Dorsolateral prefrontal cortex (tissue), 122 donors: ENCODE measurements at places on chromosomes 3 and 15.
A peak's percentile ranks its signal among the peaks of the same experiment; 100 is the strongest.

GRCh38 chr3:143301031-143301901 is 181.7 kb downstream of the CHST2 start:
- no peak for DNase-seq

- no peak for DNase-seq
These were observed 55.2 kb downstream of the PLD1 start for GRCh38 chr3:171755015-171755589.

- no peak for DNase-seq
These were observed 68.2 kb downstream of the RAB7A start for GRCh38 chr3:128794067-128794768.

- no peak for DNase-seq
These were observed 19.3 kb downstream of the IL16 start for GRCh38 chr15:81215983-81216382.

GRCh38 chr3:10361375-10361774 is 40.5 kb upstream of the SEC13 start:
- peak; percentile 48 for DNase-seq

- no peak for DNase-seq
These were observed 4.8 kb downstream of the ATP8B4 start for GRCh38 chr15:50113992-50114780.

- DNase-seq, result no peak
These were observed 268.0 kb upstream of the PROK2 start for GRCh38 chr3:72052841-72053409.

- DNase-seq, result no peak
These were observed 66.6 kb downstream of the PDZRN3 start for GRCh38 chr3:73557986-73558726.

- DNase-seq, result no peak
These were observed 1.3 kb upstream of the PLA1A start for GRCh38 chr3:119596398-119596797.

- DNase-seq, result no peak
These were observed 13.5 kb upstream of the TIPIN start for GRCh38 chr15:66369773-66370651.

DNA sequence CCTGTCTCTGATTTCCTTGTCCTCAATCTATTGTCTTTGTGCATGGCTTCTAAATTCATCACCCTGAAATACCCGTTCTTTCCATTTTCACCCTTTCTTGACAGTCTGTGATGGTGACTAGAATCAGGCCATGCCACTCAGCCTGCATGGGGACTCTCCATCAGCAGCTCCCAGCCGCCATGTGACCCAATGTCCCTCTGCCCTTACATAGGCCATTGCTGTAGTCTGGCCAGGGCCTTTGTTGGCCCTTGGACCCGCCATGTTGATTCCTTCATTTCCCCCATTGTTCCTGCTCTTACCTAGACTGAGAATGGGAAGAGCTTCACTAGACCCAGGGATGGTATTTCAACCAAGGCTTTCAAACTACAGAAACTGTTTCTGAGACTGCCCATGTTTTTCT is 45.8 kb downstream of the SPSB4 start:
- no peak for DNase-seq

- DNase-seq, result no peak
These were observed 107.2 kb downstream of the CHST2 start for GRCh38 chr3:143226678-143227291.

DNA sequence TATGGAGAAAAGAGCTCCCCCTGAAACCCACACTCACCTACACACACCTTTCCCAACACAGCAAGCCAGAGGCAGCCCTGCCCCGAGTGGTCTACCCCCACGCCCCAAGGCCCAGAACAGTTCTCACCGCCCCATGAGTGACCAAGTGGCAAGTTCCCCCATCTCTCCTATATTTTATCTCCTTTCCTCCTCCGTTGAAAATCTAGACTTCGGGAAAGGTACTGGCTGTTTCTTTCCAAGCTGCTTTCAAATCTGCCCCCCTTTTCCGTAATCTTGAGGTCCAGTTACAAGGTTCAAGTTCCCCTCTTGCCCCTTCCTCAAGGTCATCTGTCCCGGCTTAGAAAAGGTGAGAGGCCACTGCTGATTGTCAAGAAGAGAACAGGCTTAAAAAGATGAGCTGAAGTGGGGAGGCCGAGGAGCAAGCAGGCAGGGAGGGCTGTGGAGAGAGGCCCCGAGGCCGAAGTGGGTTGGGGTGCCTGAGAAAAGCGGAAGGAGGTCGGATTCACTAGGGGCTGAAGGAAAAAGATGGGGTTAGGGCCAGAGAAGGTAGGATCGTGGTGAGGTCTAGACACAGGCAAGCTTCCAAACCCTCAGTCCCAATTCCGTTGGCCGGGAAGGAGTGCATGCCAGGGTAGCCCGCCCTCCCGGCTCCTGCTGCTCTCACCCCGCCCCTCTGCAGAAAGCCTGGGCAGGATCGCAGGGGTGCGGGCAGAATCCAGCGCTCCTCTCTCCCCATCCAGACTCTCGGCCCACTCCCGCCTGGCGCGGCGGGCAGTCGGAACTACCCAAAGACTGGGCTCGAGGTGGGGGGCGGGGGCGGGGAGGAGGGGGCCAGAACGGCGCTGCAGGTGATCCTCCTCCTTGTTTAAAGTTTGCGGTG is 1.7 kb downstream of the SEMA5B start:
- DNase-seq, result peak; percentile 4

DNA sequence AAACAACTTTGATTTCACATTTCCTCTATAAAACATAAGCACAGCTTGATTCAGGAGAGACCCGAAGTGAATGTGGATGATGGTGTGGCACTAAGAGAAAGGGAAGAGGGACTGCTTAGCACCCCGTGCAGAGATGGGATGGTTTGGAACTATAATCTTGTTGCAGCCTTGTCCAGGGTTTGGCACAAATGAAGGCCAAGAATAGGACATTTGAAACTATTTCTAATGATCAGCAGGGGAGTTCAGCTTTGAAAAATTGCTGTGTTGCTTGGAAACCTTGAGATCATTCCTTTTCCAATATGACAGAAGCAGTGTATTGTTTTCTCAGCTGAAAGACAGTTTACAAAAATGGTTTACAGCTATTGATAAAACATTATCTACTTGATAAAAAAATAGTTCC is 49.7 kb downstream of the ASB7 start:
- DNase-seq, result no peak

- DNase-seq, result peak; percentile 11
These were observed 28.4 kb downstream of the IRAK2 start for GRCh38 chr3:10192953-10193691.

- no peak for DNase-seq
These were observed 415.6 kb upstream of the TPM1 start for GRCh38 chr15:62626903-62627302.

- no peak for DNase-seq
These were observed 230.0 kb upstream of the MCTP2 start for GRCh38 chr15:94001255-94001801.

DNA sequence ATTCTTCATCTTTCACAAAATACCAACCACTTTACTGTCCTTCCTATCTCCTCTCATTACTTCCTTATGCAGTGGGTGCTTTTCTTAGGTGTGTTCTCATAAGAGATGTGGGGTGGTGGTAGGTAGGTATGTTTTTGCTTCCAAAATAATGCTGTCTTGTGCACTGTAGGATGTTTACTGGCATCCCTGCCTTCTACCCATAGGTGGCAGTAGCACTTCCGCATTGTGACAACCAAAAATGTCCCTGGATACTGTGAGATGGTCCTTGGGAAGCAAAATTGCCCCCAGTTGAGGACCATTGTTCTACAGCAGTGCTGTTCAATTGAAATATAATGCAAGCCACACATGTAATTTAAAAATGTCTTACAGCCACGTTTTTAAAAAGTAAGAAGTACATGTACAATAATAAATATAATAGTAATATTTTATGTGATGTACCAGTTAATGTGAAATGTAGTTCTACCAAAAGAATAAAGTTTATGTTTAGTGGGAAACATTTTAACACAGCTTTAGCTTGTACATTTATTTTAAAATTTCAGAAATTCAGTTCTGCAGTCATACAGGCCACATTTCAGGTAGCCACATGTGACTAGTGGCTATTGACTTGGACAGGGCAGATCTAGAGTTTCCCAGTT is 75.2 kb downstream of the NEO1 start:
- DNase-seq, result no peak

DNA sequence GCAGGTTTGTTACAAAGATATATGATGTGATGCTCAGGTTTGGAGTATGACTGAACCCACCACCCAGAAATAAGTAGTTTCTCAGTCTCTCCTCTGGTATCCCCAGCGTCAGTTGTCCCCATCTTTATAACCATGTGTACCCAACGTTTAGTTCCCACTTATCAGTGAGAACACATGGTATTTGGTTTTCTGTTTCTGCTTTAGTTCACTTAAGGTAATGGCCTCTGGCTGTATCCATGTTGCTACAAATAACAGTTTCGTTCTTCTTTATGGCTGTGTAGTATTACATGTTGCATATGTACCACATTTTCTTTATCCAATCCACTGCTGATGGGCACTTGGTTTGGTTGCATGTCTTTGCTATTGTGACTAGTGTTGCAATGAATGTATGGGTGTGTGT is 132.3 kb downstream of the LMLN start:
- DNase-seq, result no peak

DNA sequence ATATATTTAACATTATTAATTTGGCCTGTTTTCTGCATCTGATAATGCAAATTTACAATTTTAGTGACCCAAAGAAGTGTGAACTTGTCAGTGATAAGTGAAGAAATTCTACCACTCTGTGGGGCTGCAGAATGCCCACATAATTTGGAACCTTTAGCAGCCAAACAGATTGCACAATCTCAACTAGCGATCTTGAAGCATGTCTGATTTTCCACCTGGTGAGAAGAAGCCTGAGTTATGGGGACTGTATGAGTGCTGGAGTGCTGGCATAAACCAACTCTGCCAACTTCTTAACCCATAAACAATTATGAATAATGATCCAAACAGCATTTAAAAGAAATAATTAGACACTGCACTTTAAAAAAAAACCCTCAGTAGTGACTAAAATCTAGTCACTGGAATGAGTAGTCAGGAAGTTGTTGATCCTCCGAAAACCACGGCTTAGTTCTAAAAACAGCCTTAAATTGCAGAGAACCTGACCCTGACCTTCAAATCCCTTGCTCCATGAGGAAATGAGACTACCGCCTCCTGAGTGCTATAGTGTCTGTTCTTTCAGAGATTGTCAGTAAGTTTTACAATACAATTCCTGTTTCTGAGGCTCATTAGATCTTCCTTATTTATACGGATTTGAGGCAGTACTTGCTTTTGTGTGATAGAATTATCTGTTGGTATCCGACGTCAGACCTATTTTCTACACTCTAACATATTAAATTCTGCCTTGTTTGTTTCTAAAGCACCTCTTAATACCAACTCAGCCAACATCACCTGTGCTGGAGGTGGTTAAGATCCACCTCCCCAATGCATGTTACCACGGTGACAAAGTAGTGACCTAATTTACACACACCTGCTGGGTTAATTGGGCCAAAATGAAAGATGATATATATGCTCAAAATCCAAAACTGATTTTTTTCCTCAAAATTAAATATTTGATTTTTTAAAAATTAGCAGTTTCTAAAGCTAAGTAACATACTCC is 267.7 kb downstream of the ZBTB20 start:
- DNase-seq, result no peak

DNA sequence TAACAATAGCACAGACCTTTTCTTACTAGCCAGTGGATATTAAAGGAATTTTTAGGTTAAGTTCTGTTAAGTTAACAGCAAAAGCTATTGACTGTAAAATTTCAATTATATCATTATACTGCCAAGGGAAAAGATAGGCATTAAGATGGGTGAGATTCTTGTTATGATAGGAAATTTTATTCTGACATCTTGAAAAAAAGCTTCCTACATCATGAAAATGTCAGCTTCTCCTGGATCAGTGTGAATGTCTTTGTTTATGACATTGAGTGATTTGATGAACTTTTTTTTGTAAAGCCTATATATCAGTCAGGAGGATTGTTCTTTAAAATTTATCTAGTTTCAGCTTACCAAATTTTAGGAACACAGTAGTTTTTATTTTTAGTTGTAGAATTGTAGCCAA is 47.4 kb upstream of the SLITRK3 start:
- DNase-seq, result no peak

- DNase-seq, result no peak
These were observed 37.4 kb downstream of the MYO1E start for GRCh38 chr15:59335207-59335786.

- no peak for DNase-seq
These were observed 5.4 kb downstream of the ZIC1 start for GRCh38 chr3:147414390-147415138.

- no peak for DNase-seq
These were observed 375.1 kb downstream of the FOXP1 start for GRCh38 chr3:71208211-71209095.

GRCh38 chr3:101036213-101036618 is 43.0 kb upstream of the ABI3BP start:
- no peak for DNase-seq

DNA sequence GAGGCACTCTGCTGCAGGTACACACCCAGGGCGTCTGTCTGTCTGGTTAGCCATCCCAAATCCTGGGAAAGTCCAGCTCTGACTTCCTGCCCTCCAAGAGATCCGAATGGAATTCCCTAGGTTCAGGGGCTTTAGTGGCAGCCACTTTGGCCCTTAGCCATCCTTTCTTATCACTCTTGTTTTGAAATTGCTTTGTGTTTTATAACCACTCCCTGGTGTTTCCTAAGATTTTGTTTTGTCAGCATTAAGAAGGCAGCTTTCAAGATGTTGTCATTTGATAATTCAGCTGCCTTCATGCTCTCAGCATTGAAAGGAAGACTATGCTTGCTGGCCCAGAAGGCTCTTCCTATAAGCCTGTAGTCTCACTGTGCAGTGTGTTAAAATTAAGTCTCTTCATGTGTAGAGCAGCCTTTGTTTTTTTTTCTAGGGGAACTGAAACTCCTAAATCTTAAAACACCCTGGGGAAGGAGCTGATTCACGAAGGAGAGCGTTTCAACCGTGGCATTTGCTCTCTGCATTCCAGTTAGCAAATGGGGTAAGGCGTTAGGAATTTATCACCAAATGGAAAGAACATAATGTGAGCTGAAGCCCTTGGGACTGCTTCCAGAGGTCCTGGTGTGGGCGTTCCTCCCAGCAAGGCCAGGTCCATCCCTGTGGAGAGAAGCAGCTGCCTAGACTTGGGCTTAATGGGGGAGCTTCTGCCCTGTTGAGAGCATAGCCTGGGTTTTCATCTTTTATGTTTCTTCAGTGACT is 14.2 kb upstream of the CLEC3B start:
- no peak for DNase-seq

DNA sequence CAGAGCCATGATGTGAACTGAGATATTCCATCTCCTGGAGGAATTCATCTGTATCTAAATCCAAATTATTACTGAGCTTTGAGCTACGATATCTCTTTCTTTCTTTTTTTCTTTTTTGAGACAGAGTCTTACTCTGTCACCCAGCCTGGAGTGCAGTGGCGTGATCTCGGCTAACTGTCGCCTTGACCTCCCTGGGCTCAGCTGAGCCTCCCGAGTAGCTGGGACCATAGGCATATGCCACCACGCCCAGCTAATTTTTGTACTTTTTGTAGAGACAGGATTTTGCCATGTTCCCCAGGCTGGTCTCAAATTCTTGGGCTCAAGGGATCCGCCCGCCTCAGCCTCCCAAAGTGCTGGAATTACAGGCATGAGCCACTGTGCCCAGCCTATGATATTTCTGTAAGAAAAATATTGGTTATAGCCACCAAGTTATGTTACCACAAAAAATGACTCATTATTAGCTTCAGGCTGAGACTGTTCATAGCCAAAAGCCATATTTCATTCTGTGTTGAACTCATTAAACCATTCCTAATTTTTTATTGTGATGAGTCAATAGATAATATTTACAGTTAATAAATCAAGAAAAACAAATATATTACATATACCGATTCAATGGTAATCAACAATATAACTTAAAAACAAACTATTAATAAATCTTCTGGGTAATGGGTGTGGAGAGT is 27.1 kb upstream of the SLC30A4 start:
- DNase-seq, result no peak
